ENCODE measurements at places on chromosomes 7 and 10.

GRCh38 chr7:72467237-72467636 lies 55.1 kb upstream of the CALN1 start:
- no peak for DNase-seq

GRCh38 chr7:27779873-27780272 lies 39.9 kb downstream of the TAX1BP1 start:
- DNase-seq = no peak

DNA sequence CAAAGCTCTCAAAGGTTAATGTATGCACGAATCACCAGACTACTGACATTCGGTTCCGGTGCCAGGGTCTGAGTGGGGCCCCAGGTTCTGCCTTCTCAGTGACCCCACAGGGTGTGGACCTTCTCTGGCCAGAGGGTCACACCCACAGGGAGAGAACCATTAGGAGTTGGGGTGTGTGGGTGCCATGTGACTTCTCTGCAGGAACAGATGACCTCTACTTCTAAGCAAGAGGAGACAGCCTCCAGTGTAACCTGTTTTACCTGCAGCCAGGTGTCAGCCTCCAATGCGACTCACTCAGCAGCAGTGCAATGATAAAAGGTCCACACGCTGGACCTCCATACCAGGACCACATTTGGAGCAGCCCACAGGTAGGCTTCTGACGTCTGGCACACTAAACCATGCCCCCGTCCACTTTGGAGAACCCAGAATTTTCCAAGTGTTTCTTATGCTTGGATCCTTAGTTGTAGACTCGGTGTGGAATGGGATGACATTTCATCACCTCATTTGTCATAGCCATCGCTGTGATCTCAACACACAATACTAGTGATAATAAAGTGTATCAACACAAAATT lies 16.2 kb upstream of the INSIG1 start:
- DNase-seq = no peak

GRCh38 chr7:19097165-19098055 lies 20.0 kb downstream of the TWIST1 start:
- no peak for DNase-seq

GRCh38 chr7:90580051-90580450 lies 16.1 kb upstream of the CDK14 start:
- DNase-seq = no peak

- DNase-seq = no peak
Observed at GRCh38 chr7:138853448-138853847, 55.5 kb upstream of the ATP6V0A4 start.

- no peak for DNase-seq
Observed at GRCh38 chr10:123761038-123761428, 94.9 kb downstream of the GPR26 start.

DNA sequence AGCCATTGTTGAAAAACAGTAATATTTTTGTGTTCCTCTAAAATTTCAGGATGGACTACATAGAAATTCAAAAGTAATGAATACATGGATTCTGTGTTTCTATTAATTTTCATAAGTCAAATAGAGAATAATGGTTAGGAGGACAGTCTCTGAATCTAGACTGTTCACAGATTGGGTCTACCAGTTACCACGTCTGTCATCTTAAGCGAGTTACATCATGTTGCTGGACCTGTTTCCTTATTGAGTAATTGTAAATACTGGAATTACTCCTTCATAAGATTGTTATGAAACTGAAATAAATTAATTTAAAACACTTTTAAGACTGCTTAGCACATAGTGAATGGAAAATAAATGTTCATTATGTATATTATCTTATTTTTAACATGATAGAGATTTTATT lies 172.3 kb downstream of the KCND2 start:
- no peak for DNase-seq

- DNase-seq = no peak
Observed at GRCh38 chr10:126124668-126125349, 228.4 kb downstream of the FANK1 start.

- no peak for DNase-seq
Observed at GRCh38 chr10:132793871-132794849, 8.2 kb upstream of the NKX6-2 start.

GRCh38 chr7:85612514-85612913 lies 425.7 kb upstream of the SEMA3D start:
- DNase-seq = no peak

- DNase-seq = no peak
Observed at GRCh38 chr7:151081170-151082101, 827 bp upstream of the FASTK start.

- no peak for DNase-seq
Observed at GRCh38 chr7:20359341-20359963, 28.8 kb downstream of the ITGB8 start.

- DNase-seq = no peak
Observed at GRCh38 chr10:11810973-11811372, 12.2 kb upstream of the PROSER2 start.

DNA sequence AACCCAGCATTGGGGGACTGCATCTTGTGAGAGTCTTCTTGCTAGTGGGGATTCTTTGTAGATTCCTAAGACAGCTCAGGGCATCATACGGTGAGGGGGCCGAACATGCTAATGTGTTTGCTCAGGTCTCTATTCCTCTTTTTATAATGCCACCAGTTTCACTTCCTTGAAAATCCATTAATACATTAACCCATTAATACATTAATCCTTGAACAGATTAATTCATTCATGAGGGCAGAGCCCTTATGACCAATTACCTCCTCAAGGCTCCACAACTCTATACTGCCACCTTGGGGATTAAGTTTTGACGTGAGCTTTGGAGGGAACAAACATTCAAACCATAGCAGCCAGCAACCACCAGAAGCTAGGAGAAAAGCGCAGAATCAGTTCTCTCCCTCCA lies 67.2 kb upstream of the POT1 start:
- no peak for DNase-seq

- no peak for DNase-seq
Observed at GRCh38 chr7:48165157-48165556, 6.1 kb upstream of the ABCA13 start.

GRCh38 chr7:55250313-55250712 lies 114.8 kb upstream of the LANCL2 start:
- DNase-seq = no peak

GRCh38 chr10:108303149-108303548 lies 1138.6 kb upstream of the SORCS1 start:
- no peak for DNase-seq

DNA sequence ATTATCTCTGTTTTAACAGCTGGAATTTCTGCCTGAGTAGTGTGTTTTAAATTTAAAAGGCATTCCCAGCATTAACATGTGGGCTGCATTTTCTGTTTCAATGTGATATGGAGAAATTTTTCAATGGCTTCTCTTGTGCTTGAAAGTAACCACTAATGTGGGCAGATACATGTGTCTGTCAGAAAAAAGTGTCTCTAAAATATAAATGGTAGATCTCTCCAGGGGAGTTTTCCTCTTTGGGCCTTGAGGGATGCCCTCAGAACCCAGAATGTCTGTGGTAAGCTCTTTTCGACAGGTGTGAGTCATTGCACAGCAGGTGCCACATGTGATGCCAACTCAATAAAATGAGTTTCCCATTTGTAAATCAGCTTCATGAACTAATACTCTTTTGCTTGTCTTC lies 221.1 kb downstream of the SEMA3E start:
- no peak for DNase-seq

DNA sequence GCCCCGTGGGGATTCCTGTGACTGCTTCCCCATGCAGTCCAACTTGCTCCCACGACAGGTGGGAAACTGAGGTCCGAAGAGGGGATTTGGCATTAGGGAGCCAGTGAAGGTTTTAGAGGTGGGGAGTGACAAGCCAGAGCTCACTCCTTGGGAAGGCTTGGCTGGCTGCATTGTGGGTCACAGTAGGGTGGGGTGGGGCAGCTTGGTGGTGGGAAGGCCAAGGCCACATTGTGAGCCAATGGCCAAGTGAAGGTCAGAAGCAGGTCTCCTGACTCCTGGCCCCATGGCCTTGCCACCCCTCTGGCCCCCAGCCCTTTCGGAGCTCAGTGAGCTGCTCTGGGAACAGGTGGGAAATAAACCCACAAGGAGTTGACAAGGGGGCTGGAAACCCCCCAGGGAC lies 2.5 kb downstream of the C10orf105 start:
- DNase-seq = no peak

GRCh38 chr10:35979116-35979515 lies 337.0 kb upstream of the FZD8 start:
- no peak for DNase-seq

DNA sequence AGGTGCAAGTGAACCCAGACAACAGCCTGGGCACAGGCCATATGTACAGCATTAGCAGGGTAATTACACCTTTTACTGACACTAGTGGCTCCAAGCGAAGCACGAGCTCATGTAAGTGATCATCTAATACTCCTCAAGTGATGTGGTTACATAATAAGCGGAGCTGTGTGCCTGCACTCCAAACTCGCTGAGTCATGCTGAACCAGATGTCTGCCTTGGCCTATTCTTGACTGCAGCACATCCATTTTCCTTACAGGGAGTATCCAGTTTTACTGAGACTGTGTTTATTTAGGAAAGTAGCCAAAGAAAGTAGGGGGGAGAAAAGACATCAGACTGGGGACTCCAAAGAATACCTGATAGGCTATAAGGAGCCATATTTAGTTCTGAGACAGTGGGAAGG lies 90.1 kb downstream of the GRM3 start:
- DNase-seq = no peak

DNA sequence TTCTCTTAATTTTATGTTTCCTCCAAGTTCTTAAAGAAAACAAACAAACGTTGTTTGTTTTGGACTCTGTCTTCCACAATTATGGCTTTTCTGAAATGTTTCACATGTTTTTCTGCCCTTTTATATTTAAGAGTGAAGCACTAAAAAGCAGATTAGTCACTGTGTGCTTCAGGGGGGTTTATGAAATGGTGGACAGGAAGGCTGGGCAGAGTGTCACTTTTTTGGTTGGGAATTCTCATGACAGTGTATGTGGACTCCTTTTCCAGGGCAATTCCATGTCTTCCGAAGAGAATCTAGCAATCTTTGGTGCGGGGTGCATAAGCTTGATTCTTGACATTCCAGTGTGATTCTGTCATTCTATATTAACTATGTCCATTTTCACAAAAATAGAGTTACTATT lies 669.4 kb downstream of the PARD3 start:
- no peak for DNase-seq

DNA sequence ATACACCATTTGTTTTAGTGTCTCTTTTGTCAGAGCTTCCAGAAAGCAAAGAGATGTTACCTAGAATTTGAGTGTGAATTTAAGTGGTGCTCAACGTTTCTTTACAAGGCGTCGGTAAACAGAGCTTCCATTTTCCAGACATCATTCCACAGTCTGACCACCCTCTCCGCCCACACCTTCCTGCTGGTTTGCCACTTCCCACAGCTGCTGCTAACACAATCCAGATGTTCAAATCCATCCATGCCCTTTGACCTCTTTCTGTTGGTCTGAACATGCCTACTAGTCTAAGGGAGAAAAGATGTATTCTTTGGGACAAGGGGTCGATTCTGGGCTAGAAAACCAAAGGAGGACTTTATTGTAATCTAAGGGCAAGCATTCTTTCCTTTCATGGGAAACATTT lies 86.1 kb downstream of the FAM107B start:
- no peak for DNase-seq

DNA sequence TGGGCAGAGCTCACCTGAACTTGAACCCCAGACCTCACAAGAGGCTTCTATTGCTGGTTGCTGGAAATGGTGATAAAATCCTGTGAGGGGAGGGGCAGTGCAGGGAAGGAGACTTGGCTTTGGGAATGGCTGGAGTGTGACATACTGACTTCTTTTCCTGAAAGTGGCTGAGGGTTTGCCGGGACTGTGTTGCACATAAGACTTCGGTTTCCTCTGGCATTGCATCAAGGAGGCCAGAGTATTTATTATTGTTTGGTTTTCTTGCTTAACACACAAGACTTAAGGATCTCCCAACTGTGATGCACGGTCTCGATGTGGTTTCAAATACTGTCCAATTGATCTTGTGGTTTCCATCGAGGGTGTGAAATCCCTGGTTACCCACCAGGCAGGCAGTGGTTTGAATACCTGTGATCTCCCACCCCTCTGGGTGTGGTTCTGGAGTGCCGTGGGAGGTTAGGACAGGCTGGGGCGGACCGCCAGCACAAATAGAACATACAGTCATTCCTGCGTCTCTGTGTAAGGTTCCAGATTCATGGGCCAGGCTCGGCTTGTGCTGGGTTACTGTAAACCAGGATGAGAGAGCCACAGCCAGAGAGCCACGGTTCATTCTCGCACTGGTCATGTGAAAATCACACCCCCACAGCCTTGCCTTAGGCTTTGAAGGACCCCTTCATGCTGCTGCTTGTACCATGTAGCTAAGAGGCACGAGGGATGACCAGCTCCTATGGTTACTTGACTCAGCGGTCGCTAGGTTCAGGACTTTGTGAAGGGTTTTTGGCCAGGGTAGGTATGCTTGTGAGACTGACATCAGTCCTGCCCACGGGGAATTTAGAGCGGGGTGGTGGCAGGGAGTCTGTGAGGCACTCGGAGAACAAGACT lies 39.2 kb downstream of the WBP1L start:
- DNase-seq = no peak

GRCh38 chr10:482051-482501 lies 207.4 kb downstream of the DIP2C start:
- no peak for DNase-seq

DNA sequence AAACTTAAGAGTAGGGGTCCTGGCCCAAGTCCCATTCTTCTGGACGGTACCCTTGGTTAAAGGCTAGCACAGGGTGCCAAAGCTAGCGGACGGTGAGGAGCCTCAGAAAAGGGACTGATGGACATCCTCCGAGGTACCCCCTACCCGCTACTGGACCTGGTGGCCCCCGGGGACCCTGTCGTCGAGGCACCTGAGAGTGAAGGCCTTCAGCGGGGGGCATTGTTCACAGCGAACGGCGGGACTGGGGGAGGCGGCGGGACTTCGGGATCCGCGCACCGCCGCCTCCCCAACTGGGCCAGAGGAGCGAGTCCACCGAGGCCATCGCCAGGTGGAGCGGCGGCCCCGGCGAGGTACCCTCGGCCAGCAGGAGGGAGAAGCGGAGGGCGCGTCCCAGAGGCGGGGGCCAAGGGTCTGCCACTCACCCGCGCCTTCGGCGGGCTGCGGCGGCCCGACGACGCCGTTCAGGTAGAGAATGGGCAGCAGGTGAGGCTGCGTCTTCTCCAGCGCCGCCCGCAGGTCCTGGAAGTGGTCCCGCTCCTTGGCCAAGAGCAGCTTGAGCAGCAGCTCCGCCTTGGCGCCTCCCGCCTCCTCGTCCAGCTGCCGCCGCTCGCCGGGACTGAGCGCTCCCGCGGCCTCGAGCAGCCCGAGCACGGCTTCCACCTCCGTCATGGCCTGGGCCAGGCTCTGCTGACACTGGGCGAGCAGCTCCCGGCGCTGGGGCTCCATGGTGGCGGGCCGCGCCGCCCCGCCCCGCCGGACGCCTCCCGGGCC lies 575 bp downstream of the DLG5 start:
- peak; percentile 3 for DNase-seq

- no peak for DNase-seq
Observed at GRCh38 chr7:151511946-151512345, 7.7 kb downstream of the RHEB start.

DNA sequence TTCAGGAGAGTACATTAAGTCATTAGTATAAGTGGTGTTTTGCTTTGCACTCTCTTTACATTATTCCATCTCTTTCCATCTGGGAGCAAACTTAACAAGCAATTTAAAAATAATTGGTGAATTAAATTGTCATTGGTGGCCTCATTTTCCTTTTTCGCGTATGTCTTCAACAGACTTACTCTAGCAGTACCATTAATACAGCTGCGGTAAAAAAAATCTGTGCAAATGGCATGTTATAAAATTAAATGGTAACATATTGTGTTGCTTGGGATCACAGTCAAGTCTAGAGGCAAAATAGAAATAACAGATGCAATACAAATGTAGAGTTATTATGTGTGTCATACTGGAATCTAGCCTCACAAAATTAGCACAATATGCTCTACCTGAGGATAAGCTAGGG lies 322.4 kb downstream of the PCDH15 start:
- no peak for DNase-seq
